ENCODE measurements at places on chromosomes 11 and 22. TPM values are rescaled to one million over a fixed set of nuclear protein-coding genes. Genes with fewer than 3 reads are reported as not detected.

GRCh38 chr22:38243007-38243765 lies 29.6 kb downstream of the TMEM184B start:
- DNase-seq = peak; percentile 67

DNA sequence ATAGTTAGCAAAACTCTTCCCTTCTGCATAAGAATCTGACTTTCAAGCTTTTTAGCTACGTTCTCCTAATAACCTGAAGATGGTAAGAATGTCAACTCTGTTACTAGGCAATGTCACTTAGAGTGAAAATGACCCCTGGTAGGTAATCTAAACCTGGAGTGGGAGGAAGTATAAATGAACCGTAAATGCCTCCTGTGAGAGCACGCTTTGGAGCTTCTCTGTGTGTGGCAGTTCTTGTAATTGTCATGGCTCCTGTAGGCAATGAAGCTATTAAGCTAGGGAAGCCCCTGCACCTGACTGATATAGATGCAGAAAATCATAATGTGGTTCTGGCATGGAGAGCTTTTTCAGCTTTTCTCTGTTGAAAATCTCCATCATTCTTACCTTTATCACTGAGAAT lies 29.4 kb downstream of the CALCA start:
- no peak for DNase-seq

DNA sequence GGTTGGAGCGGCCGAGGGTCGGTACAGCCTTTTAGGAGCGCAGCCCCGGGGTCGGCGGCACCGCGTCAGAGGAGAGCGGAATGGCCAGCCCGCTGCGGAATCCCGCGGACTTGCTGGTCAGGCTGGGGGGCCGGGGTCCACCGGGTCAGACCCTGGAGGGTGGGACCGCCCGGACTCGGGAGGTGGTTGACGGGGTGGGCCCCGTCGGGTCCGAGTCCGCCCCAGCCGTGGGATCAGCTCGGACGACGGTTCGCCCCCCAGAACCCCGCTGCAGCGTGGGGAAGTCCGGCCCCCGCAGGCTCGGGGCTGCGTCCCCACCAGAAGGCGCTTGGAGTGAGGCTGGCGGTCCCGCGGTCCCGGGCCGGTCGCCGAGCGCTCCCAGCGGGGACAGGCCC lies 301 bp upstream of the ADM2 start:
- no peak for DNase-seq

DNA sequence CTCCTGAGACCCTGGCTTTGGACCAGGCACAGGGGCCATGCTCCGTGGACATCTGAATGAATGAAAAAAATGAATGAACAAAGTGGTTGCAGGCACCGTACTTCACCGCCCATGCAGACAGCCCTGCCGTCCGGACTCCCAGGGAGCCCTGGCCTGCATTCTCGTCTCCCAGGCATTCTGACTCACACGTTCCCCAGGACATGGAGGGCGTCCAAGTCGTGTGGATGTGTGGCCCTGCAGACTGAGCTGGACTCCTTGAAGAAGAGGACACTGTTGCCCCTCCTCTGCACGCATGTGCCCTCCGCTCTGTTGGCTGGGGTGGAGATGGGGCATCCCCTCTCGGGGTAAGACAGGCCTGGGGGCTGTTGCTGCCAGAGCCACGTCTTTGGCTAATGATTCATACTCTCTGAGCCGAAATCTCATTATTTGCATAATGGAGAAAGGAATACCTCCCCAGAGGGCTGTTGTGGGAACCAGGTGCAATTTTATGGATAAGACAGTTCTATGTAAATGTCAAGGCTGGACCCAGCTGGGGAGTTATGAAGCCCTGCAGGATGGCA lies 49.7 kb downstream of the RTL6 start:
- peak; percentile 59 for DNase-seq

DNA sequence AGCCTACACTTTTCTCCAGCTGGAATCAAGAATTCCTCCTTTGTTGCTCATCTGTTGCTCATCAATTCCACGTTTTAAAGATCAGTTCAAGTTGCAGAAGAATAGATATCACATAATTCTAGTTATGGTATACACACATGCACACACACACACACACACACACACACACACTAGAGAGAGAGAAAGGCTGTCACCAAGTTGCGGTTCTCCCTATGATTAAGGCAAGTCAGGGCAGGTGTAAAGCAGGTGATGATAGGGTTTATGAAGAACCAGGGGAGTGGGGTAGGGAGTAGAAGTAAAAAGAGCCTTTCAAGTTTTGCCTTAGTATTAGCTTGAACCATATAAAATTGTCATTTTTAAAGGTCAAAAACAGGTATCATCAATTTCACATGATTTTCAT lies 31.7 kb upstream of the TMPRSS4 start:
- no peak for DNase-seq

GRCh38 chr22:38335077-38335476 lies 17.8 kb upstream of the CSNK1E start:
- DNase-seq = no peak

DNA sequence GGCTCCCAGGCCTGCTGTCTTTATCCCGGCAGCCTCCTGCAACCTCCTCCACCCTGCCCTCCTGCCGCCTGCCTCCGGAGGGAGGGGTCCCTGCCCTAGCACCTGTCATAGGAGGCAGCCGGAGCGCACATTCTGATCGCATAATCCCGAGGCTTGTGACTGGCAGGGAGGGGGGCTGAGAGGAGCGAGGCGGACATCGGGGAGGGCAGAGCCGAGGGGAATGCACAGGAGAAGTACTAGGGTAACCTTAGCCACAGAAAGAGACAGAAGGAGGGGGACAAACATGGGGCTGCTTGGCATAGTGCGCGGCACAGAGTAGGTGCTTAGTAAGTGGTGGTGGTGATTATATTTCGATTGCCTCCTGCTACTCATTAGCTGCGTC lies 9.2 kb upstream of the ALX4 start:
- no peak for DNase-seq

DNA sequence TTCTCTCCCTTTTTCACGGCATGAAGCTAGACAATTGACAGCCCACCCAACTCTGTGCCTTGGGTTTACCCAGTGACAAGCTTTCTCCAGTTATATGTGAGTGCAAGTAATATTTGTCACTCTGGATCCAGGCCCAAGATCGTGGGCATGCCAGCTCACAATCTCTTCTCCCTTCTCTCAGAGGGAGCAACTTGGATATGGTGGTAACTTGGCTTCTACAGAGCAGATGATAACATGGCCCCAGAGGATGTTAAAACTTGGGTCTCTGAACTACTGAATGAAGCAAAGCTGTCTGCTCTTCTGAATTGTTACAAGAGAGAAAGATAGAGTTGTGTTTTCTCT lies 20.8 kb downstream of the C11orf96 start:
- no peak for DNase-seq

GRCh38 chr11:117295438-117296137 lies 4.4 kb downstream of the BACE1-AS start:
- DNase-seq = no peak

- DNase-seq = no peak
These were observed 26.9 kb upstream of the ATXN10 start for GRCh38 chr22:45644714-45645113.

GRCh38 chr11:3684819-3685172 lies 13.6 kb upstream of the CHRNA10 start:
- no peak for DNase-seq

- peak; percentile 17 for DNase-seq
These were observed 76.4 kb downstream of the COMMD9 start for GRCh38 chr11:36212564-36213392.

DNA sequence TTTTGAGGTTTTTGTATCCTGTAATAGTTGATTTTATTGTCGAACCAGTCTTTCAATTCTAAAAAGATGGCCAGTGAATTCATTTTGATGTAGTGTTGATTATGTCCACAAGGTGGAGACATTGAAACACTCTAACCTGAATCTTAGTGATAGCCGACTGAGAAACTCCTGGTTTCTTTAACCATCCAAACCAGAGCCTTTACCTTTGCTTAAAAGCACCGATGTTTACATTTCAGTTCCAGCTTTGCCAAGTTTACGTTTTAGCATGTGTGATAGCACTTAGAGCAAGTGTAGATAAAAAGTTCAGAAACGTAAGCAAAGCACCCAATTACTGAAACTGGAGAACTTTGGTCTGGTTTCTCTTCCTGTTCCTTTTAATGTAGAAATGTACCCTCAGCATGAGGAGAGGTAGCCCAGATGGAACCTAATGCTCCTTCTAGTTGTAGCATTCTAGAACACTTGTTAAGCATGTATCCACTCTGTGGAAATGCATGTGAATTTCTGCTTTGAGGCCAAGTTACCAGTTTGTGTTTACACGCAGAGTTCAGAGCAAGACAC lies 208.6 kb downstream of the DBX1 start:
- no peak for DNase-seq

- no peak for DNase-seq
These were observed 5.9 kb downstream of the SYVN1 start for GRCh38 chr11:65128182-65129145.

DNA sequence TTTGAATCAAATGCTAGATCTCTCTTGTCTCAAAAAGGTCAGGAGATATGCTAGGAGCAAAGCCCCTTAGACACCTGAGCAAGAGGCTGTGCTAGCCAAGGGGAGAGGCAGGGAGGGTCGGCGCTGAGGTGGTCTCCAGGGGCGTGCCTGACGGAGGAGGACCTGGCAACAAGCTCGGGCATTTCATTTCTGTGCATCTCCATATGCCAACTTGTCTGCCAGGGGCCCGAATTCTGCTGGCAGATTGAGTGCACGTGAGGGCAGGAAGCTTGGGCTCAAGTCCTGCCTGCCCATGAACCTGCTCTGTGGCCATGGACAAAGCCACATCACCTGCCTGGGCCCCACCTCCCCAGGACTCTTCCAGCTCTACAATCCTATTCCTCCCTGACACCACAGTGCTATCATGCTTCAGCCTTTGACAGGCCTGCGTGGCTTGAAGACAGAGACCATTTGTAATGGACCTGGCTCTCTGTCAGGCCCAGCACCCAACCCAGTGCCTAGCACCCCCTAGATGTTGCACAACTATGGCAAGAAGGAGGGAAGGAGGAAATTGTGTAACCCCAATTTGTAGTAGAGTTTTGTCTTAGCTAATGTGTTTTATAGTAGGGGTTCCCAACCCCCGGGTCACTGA lies 16.3 kb upstream of the VSIG10L2 start:
- no peak for DNase-seq

DNA sequence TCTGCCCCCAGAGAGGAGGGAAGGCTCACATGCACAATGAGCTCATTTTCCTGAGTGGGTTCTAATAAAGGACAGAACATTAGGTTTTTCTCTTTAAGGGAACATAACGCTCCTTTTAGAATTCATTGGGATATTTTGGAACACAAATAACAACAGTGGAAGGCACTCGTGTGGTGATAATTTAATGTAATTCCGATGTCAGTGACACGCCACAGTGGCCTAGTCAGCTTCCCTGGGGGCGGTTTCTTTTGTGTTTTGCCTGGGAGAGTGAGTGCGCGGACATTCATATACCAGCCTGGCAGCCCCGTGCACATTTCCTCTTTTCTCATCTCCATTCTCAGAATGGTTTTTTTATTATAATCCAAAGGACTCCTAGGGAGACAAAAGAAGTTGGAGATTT lies 41.1 kb downstream of the SEZ6L start:
- no peak for DNase-seq

The BLID gene
- polyA plus RNA-seq = not detected

The PRODH gene
- 4.2 TPM for polyA plus RNA-seq

The SOX6 gene
- polyA plus RNA-seq = 3.8 TPM

The SHISA8 gene
- polyA plus RNA-seq = not detected

The SCGB1D4 gene
- polyA plus RNA-seq = not detected

The LAYN gene
- polyA plus RNA-seq = 4.4 TPM

The SLC16A8 gene
- polyA plus RNA-seq = not detected

The MEI1 gene
- 0.54 TPM for polyA plus RNA-seq

The KIF18A gene
- polyA plus RNA-seq = not detected

All from heart left ventricle (tissue), 16 donors.